ENCODE measurements at places on chromosomes 2 and 18.

DNA sequence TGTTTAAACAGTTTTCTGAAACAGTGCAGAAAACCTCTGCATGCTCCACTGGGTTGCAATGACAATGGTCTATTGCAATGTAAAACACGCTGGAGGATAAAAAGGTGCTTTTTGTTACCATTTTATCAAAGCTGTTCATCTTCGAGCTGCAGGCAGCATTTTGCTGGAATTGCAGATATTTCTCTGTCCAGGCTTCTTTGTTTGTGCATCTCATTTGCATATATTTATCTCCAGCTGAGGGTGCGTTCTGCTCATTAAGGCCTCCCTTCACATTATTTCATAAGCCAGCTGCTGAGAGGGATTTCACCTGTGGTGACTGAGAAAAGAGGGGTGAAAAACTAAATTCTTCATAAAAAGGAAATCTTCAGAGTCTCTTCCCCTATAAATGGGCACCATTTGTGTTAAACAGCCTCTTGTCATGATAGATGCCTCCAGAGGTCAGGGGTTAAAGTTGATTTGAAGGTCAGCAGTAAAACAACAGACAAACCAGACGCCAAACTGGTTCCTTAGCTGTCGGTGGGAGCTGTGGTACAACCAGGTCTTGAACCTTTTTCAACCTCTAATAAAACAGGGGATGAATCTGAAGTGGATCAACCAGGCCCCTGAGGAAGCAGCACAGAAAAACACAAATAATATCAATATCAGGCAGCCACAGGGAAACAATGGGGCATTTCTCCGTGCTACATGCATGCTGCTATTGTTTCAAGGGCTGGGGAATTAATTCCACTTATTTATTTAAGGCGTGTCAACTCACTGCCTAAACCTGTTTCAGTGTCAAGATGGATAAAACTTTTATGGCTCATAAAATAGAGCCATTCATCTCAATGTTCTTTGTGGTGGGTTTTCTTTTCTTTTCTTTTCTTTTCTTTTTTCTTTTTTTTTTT lies 265.1 kb downstream of the MEIS1 start:
- DNase-seq: no peak

DNA sequence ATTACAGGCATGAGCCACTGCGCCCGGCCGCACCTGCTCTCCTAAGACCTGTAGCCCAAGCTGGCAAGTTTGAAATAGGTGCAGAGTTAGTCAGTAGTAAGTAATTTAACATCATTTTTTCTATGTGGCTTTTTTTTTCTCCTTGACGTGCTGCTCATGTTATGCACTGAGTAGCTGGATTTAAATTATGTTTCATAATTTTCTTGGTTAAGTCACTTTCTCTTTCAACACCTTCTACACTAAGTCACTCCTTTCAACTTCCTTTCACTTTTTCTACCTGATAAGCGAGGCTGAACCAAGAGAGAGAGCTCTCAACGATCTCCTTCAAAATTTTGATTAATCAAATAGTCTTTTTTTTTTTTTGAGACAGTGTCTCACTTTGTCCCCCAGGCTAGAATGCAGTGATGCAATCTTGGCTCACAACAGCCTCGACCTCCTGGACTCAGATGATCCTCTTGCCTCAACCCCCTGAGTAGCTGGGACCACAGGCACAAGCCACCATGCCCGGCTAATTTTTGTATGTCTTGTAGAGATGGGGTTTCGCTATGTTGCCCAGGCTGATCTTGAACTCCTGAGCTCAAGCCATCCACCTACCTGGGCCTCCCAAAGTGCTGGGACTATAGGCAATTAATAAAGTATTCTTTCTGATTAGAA lies 13.1 kb downstream of the CASP8 start:
- DNase-seq: no peak

GRCh38 chr2:12326449-12327190 lies 390.1 kb upstream of the TRIB2 start:
- DNase-seq: no peak

DNA sequence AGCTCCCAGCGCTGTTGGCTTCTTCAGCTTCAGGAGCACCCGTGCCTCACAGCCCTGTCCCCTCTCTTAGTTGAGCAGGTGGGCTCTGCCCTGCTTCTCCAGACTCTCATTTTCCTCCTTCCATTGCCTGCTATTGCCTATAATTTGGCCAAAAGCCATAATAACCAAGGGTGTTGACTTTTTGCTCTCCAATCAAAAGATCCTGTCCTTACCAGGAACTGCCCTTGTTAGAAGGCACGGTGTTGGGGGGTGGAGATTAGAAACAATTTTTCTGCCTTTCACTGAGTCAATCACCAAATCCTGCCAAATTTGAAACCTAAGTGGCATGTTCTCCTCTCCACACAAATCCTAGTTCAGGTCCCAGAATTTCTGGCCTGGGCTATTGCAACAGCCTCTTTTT lies 16.7 kb upstream of the PDIA6 start:
- DNase-seq: no peak

DNA sequence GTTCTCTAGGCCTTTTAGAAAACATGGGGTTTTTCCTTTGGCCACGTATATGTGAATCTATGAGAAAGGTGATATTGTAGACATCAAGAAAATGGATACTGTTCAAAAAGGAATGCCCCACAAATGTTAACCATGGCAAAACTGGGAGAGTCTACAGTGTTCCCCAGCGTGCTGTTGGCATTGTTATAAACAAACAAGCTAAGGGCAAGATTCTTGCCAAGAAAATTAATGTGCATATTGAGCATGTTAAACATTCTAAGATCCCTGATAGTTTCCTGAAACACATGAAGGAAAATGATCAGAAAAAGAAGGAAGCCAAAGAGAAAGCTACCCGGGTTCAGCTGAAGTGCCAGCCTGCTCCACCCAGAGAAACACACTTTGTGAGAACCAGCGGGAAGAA lies 64.9 kb downstream of the CYBRD1 start:
- no peak for DNase-seq

DNA sequence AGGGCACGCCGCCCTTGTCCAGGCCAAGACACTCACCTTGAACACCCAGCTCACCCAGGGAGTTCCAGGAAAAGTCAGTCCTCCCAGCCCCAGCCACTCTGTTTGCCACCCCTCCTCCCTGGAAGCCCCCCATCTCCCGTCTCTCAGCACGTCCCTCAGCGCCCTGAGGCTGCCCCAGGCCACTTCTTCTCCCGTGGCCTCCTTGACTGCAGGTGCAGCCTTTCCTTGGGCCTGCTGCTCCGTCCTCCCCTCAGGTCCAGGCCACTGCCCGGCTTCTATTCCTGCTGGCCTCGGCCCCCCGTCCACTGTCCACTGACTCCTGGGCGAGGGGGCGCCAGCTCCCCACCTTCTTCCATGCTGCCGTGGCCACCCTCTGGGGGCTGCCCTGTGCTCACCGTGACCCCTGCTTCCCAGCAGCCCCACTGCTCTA lies 239.1 kb downstream of the HDAC4 start:
- DNase-seq: no peak

DNA sequence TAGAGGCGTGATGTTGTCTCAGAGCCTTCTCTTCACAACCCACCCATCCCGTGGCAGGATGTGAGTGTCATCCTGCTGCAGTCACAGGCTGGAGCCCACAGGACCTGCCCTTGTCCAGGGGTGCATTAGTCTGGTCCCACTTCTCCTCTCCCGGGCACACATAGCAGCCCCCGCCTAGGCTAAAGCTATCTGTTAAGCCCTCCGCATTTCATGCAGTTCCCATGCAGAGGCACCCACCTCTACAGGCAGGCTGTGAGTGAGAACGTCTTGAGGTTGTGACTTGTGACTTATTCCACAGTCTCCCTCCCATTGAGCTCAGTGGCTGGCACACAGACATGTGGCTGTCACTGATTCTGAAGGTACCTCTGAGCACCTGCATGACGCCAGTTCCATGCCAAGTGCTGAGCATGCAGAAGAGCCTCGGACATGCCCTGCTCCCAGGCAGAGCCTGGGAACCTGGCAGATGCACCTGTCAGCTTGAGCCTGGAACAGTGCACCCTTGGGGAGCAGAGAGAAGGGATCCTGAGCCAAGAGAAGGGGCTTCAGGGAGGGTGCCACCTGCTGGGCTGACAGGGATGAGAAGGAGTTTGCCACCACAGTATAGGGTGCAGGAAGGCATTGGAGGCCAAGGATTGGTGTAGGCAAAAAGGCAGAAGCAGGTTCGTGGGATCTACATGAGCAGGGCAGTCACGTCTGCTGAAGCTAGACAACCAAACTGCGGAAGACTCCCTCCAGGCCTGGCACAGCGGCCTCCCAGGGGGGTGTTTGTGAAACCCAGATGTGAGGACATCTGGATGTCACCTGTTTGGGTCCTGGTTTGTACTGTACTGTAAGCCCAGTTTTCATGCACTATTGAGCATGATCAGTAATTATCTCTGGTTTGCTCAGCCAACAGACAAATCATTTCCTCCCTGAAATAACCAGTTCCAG lies 213.6 kb downstream of the GLI2 start:
- DNase-seq: no peak

DNA sequence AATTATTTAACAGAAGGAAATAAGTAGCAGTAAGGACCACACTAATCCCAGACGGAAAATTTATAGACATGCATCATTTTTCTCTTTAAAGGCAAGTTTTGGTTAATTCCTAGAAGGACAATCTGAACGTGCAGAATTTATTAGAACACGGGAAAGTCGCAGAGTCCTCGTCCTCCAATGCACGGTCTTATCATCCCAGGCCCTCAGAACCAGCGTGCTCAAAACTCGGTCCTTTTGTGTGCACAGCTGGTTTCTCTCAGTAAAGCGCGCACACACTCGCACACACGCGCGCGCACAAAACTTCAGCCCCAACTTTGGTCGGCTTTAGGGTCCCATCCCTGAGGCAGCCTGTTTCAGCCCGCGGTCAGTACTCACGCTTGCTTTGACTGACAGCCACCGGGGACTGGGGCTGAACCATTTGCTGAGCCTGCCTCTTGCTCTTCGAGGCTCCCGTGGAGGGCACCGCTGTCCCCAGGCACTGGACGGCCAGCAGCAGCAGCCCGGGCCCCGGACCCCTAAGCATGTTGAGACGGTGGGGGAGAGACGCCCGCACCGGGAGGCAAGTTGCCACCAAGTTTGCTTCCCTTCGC lies 493 bp downstream of the FN1 start:
- DNase-seq: no peak

DNA sequence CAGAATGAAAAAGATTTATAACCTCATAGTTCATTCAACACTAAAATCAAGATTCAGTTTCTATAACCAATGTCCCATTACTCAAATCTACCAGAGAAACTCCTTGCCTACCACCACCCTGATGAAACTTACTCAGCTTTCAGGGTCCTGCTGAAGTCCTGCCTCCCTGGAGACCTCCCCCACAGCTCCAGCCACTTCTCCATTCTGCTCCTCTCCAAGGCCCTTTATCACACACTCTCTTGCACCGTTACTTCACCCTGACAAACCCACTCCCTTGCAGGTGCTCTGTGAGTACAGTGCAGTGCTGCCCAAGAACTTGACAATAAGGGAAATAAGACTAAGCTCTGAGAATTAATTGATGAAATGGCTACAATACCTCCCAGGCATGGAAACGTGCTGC lies 83.5 kb upstream of the CDCA7 start:
- DNase-seq: no peak

DNA sequence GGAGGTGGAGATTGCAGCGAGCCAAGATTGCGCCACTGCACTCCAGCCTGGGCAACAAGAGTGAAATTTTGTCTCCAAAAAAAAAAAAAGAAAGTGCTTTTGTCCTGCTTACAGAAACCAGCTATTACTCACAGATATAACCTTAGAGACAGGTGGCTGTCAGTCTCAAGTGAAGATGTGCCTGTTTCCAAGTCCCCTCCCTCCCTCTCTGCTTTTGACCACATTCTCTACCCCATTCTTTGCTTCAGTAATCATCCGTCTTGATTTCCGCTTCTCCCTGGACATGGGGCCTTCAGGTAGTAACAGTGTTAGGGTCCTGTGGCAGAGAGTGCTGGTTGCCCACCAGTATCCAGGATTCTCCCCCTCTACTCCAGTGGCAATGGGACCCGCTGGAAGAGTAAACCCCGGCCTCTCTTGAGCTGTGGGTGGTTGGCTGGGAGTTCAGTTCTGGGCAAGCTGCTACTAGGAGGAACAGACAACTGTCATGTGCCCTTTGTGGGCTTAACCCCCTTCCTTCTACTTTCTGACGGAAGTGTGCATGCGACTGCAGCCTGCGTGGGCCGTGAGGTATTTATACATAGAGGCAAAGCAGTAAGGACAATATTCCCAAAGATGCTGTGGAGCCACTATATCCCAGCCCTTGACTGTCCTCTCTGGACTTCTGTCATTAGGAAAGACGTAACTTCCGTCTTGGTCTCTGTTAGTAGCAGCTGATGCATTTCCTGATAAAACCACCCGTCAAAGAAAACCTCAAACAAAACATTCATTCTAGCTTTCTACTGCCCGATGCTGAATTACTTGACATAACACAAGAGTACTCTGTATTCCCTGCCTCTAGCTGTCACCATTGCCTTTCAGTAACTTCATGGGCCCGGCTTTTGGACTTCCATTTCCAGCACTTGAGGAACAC lies 17.8 kb downstream of the PDCL3 start:
- DNase-seq: no peak

GRCh38 chr18:70160073-70160678 lies 45.3 kb downstream of the RTTN start:
- DNase-seq: no peak

- DNase-seq: no peak
These were observed 457.0 kb upstream of the MYT1L start for GRCh38 chr2:2788076-2788475.

DNA sequence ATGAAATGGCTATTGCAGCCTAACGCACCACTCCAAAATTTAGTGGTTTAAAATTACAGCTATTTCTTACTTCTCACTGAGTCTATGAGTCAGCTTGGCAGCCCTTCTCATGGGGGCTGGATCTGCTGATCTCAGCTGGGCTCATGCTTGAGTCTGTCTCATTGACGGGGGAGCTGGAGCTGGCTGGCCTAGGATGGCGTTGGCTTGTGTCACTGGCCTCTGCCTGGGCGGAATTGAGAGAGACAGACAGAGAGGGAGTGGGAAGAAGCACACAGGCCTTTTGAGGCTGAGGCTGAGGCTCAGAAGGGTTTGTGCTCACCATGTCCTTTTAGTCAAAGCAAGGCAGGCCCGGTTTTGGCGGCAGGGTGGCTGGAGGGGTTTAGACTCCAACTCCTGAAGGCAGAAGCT lies 412.1 kb upstream of the MYT1L start:
- no peak for DNase-seq

GRCh38 chr2:201260302-201260800 lies at the start of gene CASP8:
TSS of gene CASP8 (plus strand) at chr2:201260536. CDS start at chr2:201266487, 5,951 bp downstream.
- peak; percentile 14 for DNase-seq

GRCh38 chr18:43680096-43680495 lies 402.8 kb upstream of the SYT4 start:
- DNase-seq: peak; percentile 44

- DNase-seq: no peak
These were observed 102.2 kb upstream of the XPO1 start for GRCh38 chr2:61640406-61640805.

DNA sequence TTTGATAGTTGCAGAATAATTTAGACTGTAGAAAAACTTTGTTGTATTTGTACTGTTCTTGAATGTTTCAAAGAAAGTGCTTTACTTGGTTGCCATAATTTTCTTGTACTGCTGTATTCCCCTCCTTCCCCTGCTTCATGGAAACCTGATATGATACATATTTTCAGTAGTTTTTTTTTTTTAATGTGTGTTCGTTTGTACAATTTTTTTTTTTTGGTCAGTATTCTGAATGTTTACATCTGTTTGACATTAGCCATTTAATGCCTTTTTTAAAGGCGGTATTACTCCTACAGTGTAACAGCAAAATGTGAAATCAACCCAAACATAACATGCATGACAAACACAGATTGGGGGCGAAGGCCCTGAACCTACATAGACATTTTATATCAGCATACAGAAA lies 172.3 kb downstream of the ASXL3 start:
- no peak for DNase-seq

GRCh38 chr2:96507957-96508520 lies 2.9 kb upstream of the NEURL3 start:
- DNase-seq: no peak

- DNase-seq: no peak
These were observed 1432.6 kb upstream of the TMEFF2 start for GRCh38 chr2:193627187-193627926.
